Esophagus squamous epithelium (tissue), 5 donors: ENCODE measurements at places on chromosomes 7 and 10.

DNA sequence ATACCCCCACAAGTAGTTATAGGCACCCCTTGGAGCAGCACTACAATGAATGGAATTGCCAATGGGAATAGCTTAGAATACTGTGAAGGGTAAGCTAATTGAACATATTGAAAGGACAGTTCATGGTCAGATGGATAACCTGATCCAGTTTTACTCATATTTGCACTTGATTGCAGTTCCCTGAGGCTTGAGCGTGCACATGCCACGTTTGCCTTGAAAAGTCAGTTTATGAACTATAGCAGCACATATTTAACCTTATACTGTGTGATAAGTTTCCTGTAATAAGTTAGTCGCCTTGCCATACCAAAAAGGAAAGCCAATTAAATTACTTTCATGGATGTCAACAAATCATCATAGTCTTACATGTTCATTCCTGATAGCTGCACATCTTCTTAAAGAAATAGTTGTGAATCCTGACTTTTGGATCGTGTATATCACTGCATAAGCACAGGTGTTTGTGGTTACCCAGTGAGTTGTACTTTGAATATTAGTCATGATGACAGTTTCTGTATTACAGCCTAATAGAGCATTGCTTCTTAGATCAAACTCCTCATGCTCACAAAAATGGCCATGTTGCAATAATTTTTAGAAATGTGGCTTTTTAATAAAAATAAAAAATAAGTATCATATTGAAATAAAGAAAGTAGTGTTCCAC, 21.6 kb downstream of the DNTT start:
- DNase-seq = no peak

- no peak for DNase-seq
Observed at GRCh38 chr10:122279725-122280141, 8.6 kb downstream of the BTBD16 start.

GRCh38 chr10:89092439-89092838, 101.8 kb downstream of the FAS start:
- no peak for DNase-seq

GRCh38 chr7:152891837-152892236, 132.3 kb downstream of the ACTR3B start:
- no peak for DNase-seq

- no peak for DNase-seq
Observed at GRCh38 chr10:13352519-13352918, 4.4 kb upstream of the SEPHS1 start.

DNA sequence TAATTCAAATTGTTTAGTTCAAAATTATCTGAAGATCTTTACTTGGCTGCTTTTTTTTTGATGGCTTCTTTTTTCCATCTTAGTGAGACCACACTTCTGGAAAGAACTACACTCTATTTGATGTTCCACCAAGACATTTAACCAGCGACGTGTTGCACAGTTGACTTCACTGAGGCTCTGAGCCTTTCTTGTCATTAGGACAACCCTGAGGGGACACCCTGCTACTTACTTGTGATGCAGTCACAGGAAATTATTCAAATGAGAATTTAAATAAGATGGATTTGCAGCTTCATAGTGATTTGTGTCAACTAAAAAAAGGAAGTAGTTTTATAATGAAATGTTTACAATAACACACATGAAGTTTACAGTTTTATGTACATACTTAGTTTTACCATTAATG, 25.6 kb upstream of the PIK3CG start:
- no peak for DNase-seq

- no peak for DNase-seq
Observed at GRCh38 chr10:121159670-121160069, 308.5 kb downstream of the WDR11 start.

DNA sequence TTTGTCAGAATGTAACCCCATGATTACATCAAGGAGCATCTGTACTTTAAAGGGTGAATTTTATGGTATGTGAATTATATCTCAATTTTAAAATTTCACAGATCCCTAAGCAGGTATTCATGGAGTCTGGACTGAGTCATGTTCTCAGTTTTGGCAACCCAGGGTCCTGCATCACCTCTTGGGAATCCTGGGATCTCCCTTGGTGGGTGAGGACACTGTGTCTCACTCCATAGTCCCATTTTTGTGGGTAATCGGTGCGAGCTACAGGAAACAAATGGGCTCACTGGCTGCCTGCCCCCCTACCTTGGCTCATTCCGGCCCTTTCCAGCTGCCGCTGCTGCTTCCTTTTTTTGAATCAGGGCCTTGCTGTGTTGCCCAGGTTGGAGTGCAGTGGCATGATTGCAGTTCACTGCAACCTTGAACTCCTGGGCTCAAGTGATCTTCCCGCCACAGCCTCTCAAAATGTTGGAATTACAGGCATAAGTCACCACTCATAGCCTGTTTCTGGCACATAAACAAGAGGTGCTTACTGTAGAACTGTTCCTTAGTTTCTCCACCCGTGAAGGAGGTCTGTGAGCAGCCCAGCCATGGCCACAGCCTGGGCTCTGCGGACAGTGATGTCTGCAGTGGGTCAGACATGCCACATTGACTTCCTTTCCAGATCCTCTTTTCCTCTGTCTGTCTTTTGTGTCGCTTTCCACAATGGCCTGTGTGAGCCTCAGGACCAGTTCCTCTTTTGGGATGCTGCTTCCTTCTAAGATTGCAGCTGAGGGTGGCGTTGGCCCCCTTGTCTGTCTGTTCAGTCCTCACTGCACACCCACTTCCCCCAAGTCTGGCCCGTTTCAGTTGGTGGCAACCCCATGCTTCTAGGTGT, 14.5 kb downstream of the PALD1 start:
- DNase-seq = no peak

DNA sequence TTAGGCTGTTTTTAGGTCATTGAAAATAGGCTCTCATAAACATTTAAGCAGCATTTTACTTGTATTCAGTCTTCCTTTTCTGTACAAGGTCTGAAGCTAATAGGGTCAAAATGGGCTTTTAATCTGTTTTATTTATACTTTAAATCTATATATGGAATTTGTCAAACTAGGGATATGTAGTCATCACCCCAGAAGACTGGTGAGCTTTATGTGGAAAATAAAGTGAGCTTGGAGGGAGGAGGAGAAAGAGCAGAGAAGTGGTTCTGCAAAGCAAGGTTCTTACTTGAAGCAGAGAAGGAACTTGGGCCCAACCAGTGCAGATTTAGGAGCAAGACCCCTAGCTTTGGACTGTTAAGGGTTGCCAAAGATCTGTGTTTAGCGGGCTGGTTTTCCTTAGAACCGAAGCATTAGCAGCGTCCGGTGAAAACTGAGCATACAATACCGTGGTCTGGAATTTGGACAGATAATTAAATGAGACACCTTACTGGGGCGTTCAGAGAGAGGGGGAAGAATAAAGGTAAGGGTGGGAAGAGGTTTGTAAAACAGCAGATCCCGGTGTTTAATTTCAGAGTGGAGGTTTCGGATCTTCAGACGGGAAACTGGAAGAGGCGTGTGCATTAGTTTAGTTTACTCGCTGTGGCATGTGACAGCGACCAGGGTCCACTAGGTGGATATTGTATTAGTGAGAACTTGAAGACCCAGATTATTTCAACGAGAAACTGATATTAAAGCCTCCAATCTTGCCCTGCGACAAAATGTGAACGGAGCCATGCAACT, 2.4 kb downstream of the BAMBI start:
- DNase-seq = no peak

GRCh38 chr10:29392376-29393021, 103.6 kb downstream of the LYZL1 start:
- DNase-seq = no peak

DNA sequence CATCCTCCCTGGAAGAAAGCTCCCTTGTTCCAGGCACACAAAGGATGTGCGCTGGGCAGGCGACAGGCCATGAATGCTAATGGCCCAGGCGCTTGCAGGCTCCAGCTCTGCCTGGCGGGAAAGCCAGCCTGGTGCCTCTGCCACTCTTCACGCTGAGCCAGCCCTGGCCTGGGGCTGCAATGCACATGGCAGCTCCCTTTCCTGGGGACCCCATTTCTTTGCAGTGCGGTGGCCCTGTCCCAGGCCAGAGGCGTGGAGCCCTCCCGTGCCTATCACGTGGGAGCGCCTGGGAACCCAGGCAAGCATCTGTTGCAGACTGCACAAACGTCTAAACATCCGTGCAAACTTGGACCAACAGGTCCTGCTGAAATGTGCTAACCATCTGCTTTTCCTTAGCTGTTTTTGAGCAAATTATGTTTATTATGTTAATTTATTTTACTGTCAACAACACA, 152.1 kb upstream of the LYZL2 start:
- DNase-seq = no peak
